Stimulated activated CD4-positive, alpha-beta T cell treated with anti-CD3 and anti-CD28 coated beads, Interleukin-15, amount 100 ng/mL, for 48 hours (primary cell): ENCODE measurements at places on chromosomes 4 and X.

DNA sequence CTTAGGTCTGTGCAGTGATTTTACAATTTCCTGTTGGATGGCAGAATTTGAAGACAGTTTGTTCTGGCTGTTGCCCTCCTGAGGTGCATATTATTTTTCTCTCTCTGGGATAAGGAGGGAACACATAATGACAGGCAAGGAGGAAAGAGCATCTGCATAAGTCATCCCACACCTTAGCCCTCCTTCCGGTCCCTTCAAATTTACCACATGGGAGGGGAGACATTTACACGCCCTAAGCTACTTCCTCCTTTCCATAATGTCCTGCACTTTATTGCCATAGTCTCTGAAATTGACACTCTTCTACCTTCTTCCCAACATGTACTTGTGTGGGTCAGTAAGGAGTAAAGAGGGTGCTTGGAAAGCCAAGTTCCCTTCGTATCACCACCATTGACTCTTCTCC lies 13.9 kb downstream of the SMPX start:
- no peak for DNase-seq

- DNase-seq, result no peak
Observed at GRCh38 chrX:40074080-40074958, 23.4 kb downstream of the BCOR start.

GRCh38 chr4:8838296-8838960 lies 33.2 kb downstream of the HMX1 start:
- DNase-seq, result no peak

DNA sequence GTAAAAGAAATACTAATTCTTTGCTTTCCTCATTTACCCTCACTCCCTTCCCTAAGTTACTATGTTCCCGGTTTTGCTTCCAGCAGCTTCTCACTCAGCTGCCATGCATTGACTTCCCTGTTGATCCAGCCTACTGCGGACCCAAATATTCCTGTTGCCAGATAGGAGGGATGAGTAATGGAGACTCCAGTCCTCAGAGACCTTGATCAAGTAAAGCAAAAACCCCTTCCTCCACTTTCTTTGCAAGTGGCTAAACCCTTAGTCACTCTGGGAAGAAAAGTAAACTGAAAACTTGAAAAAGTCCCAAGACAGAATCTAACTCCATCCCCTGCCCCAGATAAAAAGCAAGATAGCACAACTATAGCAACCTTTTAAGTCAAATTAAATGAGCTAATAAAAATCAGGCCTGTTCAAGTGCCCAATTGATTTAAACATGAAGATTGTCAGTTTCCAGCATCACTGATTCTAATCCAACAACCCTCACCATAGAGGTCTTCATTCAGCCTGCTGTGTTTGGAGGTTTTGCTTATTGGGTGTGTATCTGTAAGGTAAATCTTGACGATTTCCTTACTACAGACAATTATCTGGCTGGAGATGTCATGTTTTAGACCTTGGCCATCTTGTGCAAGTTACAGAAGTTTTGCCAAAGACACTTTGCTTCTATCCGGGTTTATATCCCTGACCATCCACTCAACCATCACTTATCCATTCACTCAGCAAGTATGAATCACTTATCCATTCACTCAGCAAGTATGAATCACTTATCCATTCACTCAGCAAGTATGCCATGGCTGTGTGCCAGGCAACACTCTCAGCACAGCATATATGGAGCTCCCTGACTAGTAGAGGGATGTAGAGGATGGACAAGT lies 17.6 kb downstream of the FGFBP1 start:
- no peak for DNase-seq

GRCh38 chr4:121220698-121221097 lies 56.6 kb upstream of the TNIP3 start:
- no peak for DNase-seq

DNA sequence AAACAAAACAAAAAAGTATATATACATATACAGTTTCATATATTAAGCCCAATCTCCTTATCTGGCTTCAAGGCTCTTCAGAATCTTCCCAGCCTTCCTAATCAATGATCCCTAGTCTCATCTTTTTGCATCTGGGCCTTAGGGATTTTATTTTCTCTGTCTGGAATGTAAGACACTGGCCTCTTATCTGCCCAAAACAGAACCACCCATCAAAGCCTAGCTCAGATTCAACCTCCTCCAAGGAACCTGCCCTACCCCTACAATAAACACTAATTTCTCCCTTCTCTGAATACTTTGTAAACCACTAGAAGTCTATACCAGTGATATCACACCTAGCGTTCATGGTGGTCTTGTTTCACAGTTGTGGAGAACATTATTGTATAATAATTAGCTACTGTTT lies 23.2 kb upstream of the GAB1 start:
- DNase-seq, result no peak

- DNase-seq, result no peak
Observed at GRCh38 chr4:168537571-168537970, 40.7 kb downstream of the PALLD start.
